ENCODE measurements at places on chromosomes 5 and 9.

DNA sequence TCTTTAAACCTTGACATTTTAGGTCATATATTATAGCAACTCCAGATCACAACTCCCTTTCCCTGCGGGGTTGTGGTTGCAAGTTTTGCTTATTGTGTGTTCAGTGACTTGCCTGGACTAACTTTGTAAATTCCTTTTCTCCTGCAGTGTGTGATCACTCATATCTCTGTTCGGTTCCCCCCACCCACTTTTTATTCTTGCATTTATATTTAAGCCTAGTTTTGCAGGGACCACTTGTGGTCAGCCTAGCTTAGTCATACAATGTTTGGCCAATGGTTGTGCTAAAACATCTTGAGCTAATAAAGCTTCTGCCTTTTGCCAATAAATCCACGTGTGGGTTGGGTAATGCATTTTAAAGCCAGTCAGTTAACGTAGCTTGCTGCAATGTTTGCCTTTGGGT, 146.5 kb upstream of the IRX4 start:
- no peak for DNase-seq

DNA sequence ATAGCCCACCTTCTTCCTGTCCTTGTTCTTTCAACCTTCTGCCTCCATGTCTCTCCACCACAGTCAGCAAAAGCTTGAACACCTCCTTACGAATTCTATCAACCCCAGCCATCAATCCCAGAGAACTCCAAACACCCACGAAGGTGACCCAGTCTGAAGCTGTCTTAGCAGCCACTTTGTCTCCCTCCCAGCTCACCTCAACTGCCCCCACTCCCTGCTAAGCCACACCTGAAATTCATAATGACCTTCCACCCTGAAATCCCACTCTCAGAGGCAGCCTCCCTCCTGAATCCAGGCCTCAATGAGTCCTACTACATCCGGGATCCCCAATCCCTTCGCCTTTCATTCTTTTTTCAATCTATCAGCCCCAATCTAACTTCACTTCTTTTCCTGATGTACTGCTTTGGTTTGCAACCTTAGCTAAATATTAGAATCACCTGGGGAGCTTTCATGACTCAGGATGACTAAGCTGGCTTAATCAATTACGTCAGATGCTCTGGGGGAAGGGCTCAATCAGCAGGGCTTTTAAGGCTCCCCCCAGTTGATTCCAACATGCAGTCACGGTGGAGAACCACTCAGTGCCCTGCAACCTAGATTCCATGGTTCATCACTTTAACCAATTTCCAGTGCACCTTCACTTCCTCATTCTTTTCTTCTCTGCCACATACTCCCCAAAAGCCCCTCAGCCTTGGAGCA, 32.2 kb downstream of the BHMT start:
- DNase-seq, result no peak

DNA sequence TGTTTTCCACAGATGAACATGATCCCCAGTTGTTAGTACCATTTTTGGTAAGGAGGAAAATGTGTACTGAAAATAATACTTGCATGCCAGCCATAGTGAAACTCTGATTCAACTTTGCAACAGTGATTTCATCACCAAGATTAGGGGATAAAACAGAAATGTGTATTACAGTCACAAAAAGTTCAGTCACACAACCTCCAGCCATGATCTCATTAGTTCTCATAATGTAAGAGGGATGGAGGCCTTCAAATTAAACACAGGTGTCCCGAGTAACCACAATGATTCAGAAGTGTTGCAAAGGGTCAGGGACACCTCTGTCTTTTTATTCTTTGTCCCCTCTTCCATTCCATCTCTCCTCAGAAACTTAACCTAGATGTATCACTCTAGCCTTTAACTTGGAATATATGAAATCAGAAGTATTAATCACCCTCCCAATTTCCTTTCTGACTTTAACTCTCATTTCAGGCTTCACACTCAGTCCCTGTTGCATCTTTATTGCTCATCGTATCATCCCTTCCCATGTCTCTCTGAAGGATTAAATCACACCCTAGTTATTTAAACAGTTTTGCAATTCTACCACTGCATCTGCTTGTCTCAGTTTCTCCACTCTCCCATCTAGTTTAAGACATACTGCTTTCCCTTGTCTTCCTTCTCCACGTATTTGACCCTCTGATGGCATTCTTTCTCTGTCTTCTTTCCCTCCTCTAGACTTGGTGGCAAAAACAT, 291.2 kb downstream of the ADAMTS6 start:
- peak; percentile 34 for DNase-seq

- DNase-seq, result no peak
Measured at GRCh38 chr9:110444911-110445310, 107.2 kb upstream of the TXNDC8 start.

DNA sequence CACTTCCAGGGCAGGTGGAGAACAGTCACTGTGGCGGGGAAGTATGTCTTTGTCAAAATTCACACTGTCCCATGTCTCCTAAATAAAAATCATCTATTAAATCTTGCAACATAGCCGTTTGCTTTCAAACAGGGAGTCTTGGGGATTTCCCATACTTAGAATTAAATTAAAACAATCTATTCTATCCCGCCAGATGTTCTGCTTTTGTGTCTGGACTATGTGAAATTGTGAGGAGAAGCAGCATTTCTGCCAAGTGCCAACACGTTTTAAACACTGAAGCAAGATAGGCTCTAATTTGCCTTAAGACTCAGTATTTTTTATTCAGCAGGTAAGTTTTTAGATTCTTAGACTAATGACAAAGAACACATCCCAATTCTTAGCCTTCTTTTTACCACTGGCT, 73.7 kb downstream of the SPATA31C2 start:
- no peak for DNase-seq

GRCh38 chr5:73523861-73524260, 25.6 kb downstream of the BTF3 start:
- DNase-seq, result no peak

DNA sequence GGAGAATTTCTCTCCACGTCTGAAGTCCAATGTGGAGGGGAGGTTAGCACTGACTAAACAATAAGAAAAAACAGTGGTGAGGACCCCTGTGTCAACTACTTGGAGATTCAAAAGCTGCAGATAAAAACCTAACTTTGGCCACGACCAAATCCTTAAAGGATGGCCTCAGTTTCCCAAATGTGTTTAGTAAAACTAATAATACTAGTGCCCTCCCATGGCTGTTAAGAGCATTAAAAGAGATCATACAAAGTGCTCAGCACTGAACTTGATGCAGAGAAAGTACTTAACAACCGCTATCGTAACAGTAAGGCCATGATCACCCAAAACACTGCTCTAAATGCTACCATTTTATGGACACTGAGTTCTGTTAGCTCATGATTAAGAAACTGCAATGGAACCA, 288.4 kb downstream of the EBF1 start:
- no peak for DNase-seq

DNA sequence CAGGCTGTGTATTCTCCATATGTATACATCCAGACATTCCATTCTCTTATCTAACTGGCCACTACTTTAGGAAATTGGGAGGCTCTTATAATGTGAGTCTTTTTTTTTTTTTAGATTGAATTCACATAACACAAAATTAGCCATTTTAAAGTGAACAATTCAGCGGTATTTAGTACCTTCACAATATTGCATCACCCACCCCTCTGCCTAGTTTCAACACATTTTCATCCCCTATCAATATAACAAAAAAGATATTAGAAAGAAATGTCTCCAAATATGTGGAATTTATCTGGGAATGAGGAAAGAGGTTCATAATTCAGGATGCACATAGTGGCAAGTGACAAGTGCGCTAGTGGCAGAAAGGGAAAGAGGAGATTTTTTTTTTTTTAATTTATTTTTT, 228.5 kb downstream of the ICE1 start:
- no peak for DNase-seq

- no peak for DNase-seq
Measured at GRCh38 chr5:31156631-31157160, 36.8 kb upstream of the CDH6 start.

GRCh38 chr5:127411381-127411780, 106.1 kb upstream of the PRRC1 start:
- DNase-seq, result no peak

GRCh38 chr9:22241024-22241423, 205.6 kb upstream of the DMRTA1 start:
- DNase-seq, result no peak

DNA sequence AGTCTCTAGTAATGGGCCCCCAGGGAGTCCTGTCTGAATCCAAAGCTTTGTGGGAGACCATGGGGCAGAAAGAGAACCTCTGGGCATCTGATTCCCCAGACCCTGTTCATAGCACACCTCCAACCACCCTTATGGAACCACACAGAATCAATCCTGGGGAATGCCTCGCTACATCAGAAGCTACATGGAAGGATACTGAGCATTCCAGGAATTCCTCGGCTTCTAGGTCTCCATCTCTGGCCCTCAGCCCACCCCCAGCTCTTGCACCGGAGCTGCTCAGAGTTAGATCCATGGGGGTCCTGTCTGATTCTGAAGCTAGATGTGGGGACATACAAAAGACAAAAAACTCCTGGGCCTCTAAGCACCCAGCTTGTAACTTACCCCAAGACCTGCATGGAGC, 28.4 kb downstream of the VCP start:
- no peak for DNase-seq

DNA sequence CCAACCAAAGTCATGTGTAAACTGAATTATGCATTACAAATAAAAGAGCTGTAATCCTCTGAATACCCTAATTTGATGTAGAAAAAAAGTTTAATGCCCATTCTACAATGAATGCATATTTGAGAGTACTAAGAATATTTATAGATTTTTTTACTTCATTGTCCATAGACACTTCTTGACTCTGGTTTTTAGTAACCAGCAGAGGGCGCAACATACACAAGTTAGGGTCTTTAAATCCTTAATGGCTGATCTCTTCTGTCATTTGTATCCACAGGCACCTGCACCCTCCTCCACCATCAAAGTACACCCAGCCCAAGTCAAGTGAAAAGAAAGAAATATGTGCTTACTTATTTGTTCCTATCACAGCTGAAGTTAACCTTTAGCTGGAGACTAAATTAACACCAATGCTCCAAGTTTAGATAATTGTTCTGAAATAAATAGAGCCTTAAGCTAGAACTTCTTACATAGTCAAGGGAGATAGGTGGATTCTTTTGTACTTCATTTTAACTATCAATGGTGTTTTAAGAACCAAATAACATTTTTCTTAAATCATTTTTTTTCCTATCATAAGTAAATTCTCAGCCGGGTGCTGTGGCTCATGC, 524.2 kb upstream of the DAB2 start:
- peak; percentile 67 for DNase-seq

GRCh38 chr5:127562252-127562651, 44.8 kb downstream of the PRRC1 start:
- no peak for DNase-seq

GRCh38 chr5:7396713-7397454, 946 bp downstream of the ADCY2 start:
- DNase-seq, result no peak

DNA sequence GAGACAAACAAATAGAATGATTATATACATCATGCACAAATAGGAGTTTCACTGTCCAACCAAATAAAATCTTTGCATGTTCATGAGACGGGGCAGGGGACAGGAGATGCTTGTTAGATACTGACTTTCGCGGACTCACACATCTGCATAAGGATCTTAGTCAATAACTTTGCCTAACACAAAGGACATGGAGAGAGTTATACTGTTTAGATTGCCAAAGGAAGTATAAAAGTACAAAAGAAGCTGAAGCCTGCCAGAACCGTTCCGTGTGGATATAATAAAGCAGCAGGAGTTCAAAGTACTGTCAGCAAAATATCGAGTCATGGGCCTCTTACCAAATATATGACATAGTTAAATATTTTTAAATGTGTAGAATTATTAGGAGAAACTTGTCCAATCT, 1148.4 kb downstream of the EFNA5 start:
- no peak for DNase-seq

DNA sequence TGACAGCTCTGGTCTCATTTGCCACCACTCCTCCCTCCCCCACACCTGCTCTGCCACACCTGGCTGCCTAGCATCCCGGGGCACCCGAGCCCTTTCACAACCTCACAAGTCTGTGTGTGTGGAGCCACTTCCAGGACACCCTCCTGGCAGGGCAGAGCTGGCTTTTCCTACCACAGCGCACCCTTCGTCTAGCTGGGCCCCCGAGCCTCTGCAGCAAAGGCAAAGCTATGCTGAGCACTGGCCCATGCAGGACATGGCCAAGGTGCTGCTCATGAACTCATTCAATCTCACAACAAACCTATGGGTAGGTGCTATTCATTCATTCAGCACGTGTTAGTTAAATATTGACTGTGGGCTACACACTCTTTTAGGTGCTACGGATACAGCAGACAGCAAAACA, 43.4 kb downstream of the DUSP1 start:
- no peak for DNase-seq

- DNase-seq, result no peak
Measured at GRCh38 chr5:164498438-164498837, 993.0 kb downstream of the MAT2B start.

- no peak for DNase-seq
Measured at GRCh38 chr5:21919414-21920022, 933.6 kb downstream of the CDH12 start.

- no peak for DNase-seq
Measured at GRCh38 chr9:99023831-99024230, 80.1 kb downstream of the COL15A1 start.

DNA sequence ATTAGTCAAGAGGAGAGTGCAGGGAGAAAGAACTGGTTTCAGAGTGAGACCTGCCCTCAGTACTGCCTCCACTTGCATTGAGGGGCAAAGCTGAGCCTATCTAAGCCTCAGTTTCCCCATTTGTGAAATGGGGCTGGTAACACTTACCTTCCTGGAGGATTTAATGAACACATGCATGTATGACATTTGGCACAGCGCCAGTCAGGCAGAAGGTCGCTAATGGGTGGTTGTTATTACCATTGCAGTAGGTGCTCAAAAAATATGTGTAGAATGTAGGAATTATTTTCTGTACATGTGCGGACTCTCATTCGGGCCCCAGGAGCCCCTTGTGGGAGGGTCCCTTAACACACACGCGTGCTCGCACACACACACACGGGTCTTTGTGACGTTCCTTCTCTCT, 10.9 kb downstream of the FAT2 start:
- DNase-seq, result no peak

- no peak for DNase-seq
Measured at GRCh38 chr5:35230038-35230611, at the start of gene PRLR. Gene PRLR (minus strand): TSS chr5:35230487. CDS start chr5:35089620, 140,867 bp downstream.

DNA sequence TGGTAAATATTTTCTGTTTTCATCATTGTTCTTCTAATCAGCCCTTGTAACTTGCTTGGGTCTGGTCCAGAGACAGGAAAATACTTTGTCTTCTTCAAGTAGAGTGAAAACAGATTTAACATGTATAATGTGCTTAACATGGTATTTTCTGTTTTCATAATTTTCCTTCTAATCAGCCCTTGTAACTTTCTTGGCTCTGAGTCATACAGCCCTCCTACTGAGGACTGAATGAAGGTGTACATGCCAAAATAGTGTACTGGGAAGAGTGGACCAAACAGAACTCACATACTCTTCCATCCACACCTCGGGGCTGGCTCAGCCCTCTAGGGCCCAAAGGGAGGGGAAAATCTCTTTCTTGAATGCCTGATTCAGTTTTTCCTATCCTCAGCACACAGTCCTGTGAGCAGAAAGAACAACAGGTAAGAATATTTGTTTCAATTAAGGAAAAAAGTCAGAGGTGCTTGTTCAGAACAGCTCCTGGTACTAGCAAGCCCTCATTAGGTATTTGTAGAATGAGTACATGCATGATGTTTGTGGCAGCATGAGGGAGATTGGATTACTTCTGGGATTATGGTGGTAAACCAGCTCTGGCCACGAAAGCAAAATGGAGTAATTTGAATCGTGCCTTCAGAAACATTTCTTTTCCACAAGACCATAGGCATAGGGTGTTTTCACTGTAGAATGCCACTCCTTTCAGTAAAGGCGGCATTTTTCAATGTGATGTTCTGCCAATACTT, 24.2 kb upstream of the MACIR start:
- no peak for DNase-seq
